ENCODE measurements at places on chromosomes 7 and 10.

GRCh38 chr10:13536674-13537366, 8.0 kb upstream of the BEND7 start:
- DNase-seq = no peak

DNA sequence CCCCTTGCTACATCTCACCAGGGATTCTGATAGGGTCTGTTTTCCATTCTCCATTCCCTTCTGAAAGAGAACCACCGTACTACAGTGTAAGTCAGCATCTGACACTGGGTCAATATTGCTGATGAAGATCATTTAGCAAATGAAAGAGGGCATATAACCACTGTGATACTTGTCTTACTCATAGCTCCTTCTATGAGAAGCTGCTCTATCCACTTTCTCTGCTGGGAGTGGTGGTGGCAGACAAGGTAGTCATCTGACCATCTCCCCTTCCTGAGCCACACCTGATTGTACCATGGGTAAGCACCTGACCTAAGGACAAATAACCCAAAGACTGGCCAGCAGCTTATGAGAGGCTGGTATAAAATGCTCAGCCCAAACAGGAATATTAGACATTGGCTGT, 220.4 kb downstream of the DOCK4 start:
- no peak for DNase-seq

DNA sequence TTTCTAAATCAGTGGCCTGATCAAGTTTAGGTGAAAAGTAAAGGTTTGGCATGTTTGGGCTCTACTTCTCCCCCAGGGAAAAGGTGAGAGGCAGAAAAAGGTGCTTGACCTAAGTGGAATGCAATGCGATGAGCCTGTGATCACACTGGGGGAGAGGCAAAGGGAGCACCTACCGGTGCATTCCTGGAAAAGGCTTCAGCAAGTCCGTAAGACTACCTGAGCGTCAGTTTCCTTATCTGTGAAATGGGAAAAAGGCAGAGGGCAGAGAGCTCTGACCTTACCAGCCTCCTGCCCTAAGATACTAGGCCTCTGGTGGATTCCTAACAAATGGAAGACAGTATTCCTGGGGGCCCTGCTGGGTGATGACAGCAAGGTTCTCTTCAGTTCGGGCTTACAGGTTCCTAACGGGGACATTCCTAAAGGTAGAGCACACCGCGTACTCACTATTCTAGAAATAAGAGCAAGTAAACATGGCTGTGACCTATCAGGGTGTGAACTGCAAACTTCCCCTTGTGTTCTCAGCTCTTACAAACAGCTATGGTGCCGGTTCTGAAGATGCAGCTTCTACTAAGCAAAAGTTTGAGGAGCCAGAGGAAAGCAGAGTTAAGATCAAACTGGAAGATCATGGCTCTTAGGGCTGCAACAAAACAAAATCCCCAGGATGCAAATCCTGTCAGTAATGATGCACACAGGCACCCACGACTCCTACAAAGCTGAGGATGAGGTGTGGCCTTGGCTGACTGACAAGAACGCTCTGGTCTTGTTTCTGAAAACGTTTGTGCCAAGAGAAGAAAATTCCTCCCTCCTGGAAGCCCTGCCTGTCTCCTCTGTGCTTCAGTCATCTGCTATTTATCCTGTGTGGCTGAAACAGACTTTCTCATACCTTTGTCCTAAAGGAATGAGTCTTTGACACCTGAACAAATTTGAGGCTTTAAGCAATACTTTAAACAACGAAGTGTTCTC, 13.3 kb upstream of the ACSL5 start:
- DNase-seq = no peak

- DNase-seq = no peak
Measured at GRCh38 chr10:27158421-27158820, 3.3 kb downstream of the MASTL start.

DNA sequence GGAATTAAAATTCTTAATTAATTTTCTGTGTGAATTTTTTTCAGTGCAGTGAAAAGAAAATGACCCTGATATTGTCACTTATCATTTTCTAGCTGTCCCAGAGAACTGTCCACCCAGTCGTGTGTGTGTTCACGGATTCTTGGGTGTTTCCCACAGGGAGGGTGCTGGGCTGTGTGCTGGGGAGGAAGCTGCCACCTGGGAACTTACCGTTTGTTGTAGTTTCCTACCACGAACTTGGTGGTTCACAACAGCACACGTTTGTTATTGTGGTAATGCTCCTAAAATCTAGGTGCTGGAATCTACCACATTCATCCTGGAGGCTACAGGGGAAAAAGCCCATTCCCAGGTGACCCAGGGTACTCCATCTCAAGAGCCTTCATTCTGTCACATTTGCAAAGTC, 276.1 kb downstream of the GLRX3 start:
- DNase-seq = no peak

DNA sequence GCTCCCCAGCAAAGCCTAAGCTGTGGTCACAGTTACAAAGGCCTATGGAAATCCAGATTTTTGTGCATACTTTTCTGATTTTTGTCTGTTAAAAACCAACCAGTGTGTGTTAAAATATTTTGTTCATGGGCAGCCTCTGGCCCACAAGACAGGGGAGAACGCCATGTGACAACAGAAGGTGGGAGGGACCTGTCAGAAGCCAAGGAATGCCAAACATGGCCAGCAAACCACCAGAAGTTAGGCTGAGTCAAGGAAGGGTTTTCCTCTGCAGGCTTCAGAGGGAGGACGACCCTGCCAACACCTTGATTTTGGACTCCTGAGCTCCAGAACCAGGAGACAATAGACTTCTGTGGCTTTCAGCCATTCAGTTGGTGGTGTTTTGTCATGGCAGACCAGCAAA, 127.3 kb downstream of the CUL2 start:
- no peak for DNase-seq

GRCh38 chr7:26594553-26594952, 269.8 kb downstream of the SKAP2 start:
- DNase-seq = no peak

DNA sequence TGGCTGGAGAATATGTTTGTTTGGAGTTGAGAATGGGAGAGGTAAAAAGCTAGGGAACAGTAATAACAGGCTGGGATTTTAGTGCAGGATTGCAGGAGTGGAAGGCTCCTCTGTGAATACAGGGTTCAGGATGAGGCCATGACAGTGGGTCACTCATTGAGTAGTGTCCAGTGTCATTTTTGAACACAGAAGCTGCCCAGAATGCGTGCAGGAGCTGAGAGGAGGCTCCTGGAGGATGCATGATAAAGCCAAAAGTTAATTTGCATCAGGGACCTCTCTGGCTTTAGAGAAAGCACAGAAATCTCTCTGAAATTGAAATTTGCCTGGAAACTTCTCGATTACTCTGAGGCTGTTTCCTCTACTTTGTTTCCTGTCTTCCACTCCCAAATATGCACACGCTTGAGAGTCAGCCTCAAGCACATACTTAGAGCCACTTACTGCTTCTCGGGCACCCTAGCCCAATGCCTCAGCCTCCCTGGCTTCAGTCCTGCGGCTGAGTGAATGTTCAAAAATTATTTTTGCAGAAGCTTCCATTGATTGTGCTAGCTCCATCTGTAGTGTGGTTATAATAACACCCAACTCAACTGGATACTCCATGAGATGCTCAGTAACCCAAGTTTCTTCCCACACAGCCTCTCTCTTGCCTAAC, 1.8 kb upstream of the GALNT17 start:
- no peak for DNase-seq

GRCh38 chr10:63976538-63976937, 455.3 kb downstream of the REEP3 start:
- DNase-seq = no peak

DNA sequence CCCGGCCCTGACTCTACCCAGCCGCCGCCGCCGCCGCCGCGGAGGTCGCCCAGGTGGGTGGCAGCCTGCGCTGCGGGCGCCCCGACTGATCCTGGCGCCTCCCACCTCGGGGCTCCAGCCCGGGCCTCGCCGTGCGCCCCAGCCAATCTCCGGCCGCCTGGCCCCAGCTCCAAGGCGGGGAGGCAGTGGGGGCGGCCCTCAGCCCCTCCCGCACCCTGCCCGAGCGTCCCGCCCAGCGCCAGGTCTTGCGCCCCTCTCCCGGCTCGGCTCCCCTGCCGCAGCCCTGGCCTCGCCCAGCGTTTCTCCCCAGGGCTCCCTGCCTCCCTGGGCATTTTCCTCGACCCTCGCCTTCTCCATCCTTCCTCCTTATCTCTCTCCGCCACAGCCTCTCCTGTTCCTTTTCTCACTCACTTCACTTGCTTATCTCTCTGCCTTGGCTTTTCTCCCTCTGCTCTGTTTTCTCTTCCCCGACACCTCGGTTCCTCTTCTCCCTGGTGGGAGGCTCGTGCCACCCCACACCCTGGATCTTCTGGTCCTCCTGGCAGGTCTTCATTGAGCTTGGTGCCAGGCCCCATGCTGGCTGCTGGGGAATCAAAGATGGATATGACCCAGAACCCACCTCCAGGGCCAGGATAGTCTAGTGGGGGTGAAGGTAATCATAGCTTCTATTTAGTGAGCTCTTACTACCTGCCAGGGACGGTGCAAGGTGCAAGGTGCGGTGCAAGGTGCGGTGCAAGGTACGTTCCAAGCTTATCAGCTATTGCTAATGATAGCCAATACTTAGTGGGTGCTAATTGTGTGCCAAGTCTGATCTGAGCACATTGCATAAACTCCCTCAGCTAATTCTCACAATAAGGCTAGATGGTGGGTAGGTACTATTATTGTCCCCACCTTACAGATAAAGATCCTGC, at the start of gene SFRP5:
TSS of gene SFRP5 (minus strand) at position 87 of the 911 bp plus-strand sequence. CDS start 166 bp downstream, outside the sequence.
- no peak for DNase-seq

- no peak for DNase-seq
Measured at GRCh38 chr7:2106924-2107323, 125.8 kb downstream of the MAD1L1 start.

DNA sequence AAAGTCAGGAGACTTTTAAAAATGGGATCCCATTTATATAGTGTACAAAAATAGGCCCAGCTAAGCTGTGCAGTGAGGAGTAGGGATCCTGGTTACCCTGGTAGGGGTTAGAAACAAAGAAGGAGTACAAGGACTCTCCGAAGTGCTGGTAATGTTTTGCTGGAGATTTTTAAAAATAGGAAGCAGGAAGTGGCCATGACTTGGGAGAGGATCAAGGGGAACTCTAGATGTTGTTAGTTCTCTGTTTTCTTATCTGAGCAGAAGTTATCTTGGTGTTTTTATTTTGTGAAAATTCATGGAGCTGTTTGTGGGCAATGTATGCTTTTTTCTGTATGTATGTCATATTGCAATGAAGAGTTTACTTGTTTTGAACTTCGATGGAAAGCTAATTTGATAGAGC, 373.9 kb downstream of the SFMBT2 start:
- no peak for DNase-seq

DNA sequence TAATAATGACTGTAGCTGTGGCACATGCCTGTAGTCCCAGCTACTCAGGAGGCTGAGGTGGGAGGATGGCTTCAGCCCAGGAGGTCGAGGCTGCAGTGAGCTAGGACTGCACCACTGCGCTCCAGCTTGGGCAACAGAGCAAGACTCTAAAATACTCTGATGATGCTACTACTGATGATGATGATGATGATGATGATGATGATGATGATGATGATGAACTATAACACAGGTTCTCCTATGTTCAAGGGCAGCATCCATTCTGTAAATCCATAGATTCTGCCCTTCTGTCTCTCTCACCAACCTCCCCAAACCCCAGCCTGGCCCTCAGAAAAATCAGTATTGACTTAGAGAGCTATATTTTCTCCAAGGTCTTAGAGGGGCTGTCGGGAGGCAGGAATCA, 22.8 kb upstream of the EN2 start:
- DNase-seq = no peak

DNA sequence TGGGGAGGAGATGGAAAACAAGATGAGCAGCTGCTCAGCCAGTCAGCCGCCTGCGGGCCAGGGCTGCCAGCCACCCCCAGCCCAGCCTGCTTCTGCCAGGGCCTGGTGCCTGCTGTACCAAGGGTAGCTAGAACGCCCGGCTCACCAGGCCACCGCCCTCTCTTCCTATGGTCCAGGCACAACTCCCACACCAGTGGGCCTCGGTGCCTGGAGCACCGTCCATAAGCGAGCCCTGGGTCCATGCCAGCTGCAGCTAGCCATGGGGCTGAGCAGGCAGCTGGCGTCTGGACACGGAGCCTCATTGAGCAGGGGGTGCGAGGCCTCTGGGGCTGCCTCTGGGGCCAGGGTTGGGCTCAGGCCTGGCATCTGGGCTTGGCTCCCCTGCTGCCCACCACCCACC, 8.5 kb upstream of the RABGEF1 start:
- no peak for DNase-seq

DNA sequence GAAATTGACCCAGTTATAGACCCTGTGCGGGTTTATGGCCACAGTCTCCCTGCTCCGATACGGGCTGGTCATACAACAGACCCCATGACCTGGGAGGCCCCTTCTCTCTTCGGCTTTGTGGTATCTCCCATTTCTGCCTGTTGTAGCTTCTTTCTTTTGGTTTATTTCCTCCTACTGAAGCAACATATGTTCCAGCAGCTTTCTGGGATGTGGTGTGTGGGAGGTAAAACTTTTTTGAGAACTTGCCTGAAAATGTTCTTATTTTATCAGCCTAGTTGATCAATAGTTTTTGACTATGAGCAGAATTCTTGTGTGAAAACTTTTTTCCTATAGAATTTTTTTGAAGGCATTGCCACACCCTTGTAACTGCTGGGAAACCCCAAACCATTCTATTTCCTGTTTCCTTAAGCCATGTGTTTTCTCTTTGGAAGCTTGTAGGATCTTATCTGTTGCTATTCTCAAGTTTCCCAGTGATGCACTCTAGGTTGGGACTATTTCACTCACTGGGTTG, 80.0 kb downstream of the DAGLB start:
- no peak for DNase-seq

DNA sequence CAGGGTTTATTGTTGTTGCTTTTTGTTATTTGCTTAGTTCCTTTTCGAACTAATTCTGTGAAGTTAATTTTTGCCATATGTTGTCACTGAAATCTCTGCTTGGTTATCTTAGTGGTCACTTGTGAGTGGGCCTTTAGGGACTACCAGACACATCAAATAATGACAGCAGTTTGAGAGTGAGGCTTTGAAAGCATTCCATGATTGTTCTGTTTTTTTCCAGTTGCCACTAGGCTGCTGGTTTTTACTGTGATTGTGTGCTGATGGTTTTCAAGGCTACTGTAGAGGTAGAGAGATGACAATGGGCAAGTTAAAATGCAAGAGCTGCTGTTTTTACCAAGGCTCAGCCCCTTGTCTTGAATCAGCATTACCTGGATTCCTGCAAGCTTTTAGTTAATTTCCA, 20.0 kb downstream of the SEPTIN7 start:
- DNase-seq = no peak

DNA sequence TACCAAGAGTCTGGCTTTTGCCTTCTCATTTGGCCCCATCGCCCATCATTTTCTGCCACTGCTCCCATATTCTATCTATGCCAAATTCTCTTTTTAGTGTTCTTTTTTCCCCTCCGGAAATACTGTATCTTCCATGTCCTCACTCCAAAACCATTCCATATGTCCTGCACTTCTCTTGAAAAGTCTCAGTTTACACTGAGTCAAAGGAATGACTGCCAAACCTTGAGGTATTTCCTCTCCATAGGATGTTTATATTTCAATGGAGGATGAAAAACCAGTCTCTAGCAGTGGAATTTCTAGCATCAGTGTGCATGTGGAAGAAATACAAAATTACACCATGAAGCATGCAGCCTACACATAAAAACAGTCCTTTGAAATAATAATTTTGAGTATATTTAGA, 121.4 kb upstream of the PHYHIPL start:
- no peak for DNase-seq

Data from stimulated activated CD8-positive, alpha-beta memory T cell treated with anti-CD3 and anti-CD28 coated beads, Interleukin-2, amount 100 ng/mL, for 1 hour (primary cell).